ENCODE measurements at places on chromosomes 4 and X. TPM values are rescaled to one million over a fixed set of nuclear protein-coding genes. Genes with fewer than 3 reads are reported as not detected.

DNA sequence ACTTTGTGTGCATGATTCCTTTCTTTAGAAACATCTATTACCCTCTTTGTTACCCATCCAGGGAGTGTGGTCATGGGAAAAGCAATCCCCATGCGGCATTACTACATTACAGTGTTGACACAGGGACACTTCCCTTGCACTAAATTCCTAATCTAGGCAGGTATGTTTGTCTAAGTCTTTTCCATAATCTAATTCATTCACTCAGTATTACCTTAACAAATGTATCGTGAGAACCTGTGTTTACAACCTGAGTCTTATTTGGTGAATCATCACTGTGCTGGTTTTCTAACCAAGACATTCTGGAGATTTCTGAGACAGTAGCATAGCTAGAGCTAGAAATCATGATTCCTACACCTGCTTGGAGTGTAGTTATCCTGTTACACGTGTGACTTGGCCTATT, 326.8 kb downstream of the BMPR1B start:
- no peak for DNase-seq
- H3K4me1 ChIP-seq: no peaks in the 10 kb centered on the region
- H3K4me3 ChIP-seq: no peak overlapping the region
- no peak overlapping the region for H3K27ac ChIP-seq
- no peaks in the 10 kb centered on the region for H3K27me3 ChIP-seq

DNA sequence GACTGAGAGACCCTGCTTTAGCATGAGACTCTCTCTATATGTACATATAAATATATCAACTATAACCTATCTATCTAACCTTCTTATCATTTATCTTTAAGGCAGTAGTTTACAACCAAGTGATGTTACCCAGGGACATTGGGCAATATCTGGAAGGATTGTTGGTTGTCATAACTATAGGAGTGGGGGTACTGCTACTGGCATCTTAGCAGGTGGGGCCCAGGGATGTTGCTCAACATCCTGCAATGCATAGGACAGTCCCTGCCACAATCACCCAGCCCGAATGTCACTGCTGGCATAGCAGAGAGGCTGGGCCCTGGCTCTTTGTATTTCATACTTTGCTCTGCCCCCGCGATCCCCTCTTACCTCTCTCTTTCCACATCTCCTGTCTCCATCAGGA, 397.7 kb downstream of the IL15 start:
- no peaks in the 10 kb centered on the region for H3K27me3 ChIP-seq
- no peak overlapping the region for H3K27ac ChIP-seq
- no peaks in the 10 kb centered on the region for H3K36me3 ChIP-seq
- no peak overlapping the region for H3K4me3 ChIP-seq

The PPP2R2C gene
- 0.17 TPM for total RNA-seq

DNA sequence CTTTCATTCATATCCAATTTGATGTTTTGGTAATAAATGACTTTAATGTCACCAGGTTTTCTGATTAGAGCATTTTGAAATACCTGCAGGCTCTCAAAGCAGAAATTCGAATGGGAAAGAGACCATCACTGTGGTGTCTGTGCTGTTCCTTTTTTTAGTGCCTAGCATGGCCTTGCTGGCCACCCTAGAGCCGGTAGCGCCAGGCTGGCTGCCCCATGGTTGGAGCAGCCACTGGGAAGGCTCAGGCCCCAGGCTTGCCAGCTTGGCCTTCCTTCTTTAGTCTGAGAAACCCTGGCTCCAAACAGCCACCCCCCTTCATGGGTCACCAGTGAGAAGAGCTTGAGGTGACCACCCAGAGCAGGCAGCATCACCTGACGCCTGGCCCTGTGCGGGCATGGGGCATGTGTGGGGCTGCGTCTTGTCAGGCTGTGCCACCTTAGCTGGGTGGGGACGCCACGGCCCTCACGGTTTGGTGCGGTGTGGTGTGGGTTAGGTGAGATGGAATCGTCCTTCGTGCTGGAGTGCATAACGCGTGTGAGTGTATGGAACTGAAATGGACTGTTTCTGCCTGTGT, 30.0 kb downstream of the TRMT44 start:
- H3K27ac ChIP-seq: no peak overlapping the region
- DNase-seq: no peak
- H3K36me3 ChIP-seq: peaks cover 28% of the 10 kb centered on the region

The AFF2 gene
- total RNA-seq: 14.1 TPM

The ADGRL3 gene
- total RNA-seq: 3.0 TPM

The FAM9A gene
- total RNA-seq: not detected

DNA sequence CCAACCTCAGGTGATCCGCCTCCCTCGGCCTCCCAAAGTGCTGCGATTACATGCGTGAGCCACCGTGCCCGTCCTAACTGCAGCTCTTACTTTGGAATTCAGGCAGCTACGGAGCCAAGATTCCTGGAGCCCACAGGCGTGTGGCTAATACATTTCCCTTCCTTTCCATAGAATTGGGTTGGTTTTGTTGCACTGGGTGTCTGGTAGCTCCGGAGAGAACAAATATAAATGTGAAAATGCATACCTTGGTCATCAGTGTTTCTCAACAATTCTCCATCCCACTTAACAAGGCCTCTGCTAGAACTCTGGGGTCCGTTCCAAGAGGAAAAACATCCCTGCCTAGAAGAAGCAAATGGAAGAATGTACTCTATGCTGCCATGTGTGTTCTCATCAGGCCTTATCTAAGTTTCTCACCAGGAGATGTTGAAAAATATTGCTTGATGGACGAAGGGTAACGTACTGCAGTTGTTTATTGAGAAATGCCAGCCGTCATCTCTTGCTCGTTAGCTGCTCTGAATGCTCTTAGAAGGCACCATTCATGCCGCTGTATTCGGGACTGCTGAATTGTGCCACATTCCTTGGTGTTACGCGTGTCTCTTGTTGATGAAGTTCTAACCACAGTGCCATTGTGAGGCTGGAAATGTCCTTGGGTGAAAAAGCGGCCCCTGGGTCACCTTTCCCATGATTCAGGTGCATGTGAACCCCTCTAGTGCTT, 50.5 kb upstream of the CD99 start:
- H3K4me1 ChIP-seq: no peaks in the 10 kb centered on the region
- H3K27me3 ChIP-seq: no peaks in the 10 kb centered on the region
- no peak overlapping the region for H3K27ac ChIP-seq
- no peak overlapping the region for H3K4me3 ChIP-seq
- peaks cover 3% of the 10 kb centered on the region for H3K36me3 ChIP-seq
- DNase-seq: no peak

- H3K4me3 ChIP-seq: no peak overlapping the region
- H3K27ac ChIP-seq: no peak overlapping the region
- H3K36me3 ChIP-seq: no peaks in the 10 kb centered on the region
- DNase-seq: no peak
Measured at GRCh38 chr4:127501103-127501502, 131.7 kb upstream of the INTU start.

- H3K4me3 ChIP-seq: no peak overlapping the region
- H3K36me3 ChIP-seq: no peaks in the 10 kb centered on the region
- H3K27ac ChIP-seq: no peak overlapping the region
- H3K4me1 ChIP-seq: no peaks in the 10 kb centered on the region
Measured at GRCh38 chrX:14386981-14387380, 142.4 kb upstream of the GLRA2 start.

DNA sequence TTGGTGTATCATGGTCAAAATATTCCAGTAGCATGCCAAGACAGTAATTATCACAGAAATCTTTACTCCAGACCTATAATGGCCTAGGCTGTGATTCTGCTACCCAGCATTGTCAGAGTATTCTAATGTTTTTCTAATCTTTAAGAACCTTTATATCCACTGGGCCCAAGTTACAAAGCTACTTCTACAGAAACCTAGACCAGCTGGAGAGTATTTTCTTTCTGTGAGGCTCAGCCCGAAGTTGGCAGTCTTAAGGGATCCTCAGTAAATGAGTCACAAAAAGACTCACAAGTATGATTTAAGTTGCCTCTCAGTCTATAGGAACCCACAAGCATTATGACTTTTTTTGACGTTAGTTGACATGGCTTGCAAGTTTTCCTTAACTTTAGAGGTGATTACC, 638.5 kb upstream of the FAM241A start:
- no peak for DNase-seq
- no peak overlapping the region for H3K4me3 ChIP-seq
- no peaks in the 10 kb centered on the region for H3K36me3 ChIP-seq
- H3K4me1 ChIP-seq: no peaks in the 10 kb centered on the region

DNA sequence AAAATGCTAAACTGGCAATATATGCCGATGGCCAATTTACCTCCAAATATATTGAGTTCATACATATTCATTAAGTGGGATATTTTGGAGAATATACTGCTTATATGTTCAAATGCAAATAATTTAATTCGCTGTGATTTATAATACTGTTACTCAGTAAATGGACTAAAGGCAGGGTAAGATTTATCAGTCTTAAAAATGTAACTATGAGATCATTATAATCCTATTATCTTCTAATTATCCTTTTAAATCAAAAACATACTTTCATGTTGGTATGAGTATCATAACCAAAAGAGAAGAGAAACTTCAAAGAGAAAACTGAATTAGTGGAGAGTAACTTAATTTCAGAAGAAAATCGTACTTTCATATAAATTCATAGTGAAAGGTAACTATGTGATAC, 44.6 kb downstream of the FAT4 start:
- no peak overlapping the region for H3K4me3 ChIP-seq
- no peak overlapping the region for H3K27ac ChIP-seq
- H3K36me3 ChIP-seq: no peaks in the 10 kb centered on the region
- no peak for DNase-seq

The SLITRK4 gene
- 0.33 TPM for total RNA-seq

GRCh38 chrX:136666088-136666487, 18.1 kb downstream of the CD40LG start:
- no peak for DNase-seq
- peaks cover 9% of the 10 kb centered on the region for H3K36me3 ChIP-seq
- H3K27me3 ChIP-seq: no peaks in the 10 kb centered on the region
- H3K27ac ChIP-seq: no peak overlapping the region

GRCh38 chr4:142326181-142326580, 519.9 kb downstream of the INPP4B start:
- no peaks in the 10 kb centered on the region for H3K4me1 ChIP-seq
- H3K27ac ChIP-seq: no peak overlapping the region
- H3K4me3 ChIP-seq: no peak overlapping the region
- no peaks in the 10 kb centered on the region for H3K36me3 ChIP-seq

GRCh38 chrX:22803353-22803752, 196.4 kb upstream of the DDX53 start:
- H3K27me3 ChIP-seq: no peaks in the 10 kb centered on the region
- no peaks in the 10 kb centered on the region for H3K36me3 ChIP-seq
- no peaks in the 10 kb centered on the region for H3K4me1 ChIP-seq
- H3K4me3 ChIP-seq: no peak overlapping the region
- DNase-seq: no peak
- H3K27ac ChIP-seq: no peak overlapping the region

DNA sequence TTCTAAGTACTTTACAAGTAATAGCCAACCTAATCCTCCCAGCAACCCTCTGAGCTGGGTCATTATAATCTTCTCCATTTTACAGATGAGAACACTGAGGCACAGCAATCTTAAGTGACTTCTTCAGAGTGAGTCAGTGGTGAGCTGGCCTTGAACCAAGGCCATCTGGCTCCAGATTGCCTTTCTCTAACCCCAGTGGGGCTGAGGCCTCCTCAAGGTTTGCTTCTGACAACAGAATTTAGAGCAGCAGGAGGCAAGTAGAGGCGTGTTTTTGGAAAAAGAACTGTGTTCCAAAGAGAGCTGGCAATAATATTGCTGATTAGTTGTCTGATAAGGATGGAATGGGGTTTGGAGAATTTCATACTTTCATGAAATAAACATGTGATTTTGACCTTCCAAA, 41.2 kb downstream of the PIR start:
- DNase-seq: no peak
- H3K4me1 ChIP-seq: no peaks in the 10 kb centered on the region
- no peak overlapping the region for H3K4me3 ChIP-seq
- no peaks in the 10 kb centered on the region for H3K27me3 ChIP-seq

GRCh38 chrX:2474280-2474962, 26.4 kb downstream of the DHRSX start:
- H3K36me3 ChIP-seq: no peaks in the 10 kb centered on the region
- DNase-seq: no peak
- no peak overlapping the region for H3K4me3 ChIP-seq
- no peak overlapping the region for H3K27ac ChIP-seq
- H3K27me3 ChIP-seq: no peaks in the 10 kb centered on the region

DNA sequence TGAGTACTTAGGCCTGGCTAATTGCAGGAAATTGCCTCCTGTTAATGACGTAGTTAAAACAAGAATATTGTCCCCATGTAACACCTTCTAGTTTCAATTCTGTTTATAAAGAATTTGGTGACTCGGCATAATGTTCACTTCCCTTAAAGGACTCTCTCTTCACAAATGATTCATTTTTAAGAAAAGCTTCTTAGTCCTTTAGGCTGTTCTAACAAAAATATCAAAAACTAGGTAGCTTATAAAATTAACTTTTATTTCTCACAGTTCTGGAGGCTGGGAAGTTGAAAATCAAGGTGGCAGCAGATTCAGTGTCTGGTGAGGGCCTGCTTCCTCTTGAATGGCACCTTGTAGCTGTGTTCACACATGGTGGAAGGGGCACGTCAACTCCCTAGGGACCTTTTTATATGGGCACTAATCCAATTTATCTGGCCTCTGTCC, 23.8 kb downstream of the COL25A1 start:
- H3K27ac ChIP-seq: no peak overlapping the region
- no peaks in the 10 kb centered on the region for H3K4me1 ChIP-seq
- no peak for DNase-seq
- H3K27me3 ChIP-seq: no peaks in the 10 kb centered on the region
- no peaks in the 10 kb centered on the region for H3K36me3 ChIP-seq

DNA sequence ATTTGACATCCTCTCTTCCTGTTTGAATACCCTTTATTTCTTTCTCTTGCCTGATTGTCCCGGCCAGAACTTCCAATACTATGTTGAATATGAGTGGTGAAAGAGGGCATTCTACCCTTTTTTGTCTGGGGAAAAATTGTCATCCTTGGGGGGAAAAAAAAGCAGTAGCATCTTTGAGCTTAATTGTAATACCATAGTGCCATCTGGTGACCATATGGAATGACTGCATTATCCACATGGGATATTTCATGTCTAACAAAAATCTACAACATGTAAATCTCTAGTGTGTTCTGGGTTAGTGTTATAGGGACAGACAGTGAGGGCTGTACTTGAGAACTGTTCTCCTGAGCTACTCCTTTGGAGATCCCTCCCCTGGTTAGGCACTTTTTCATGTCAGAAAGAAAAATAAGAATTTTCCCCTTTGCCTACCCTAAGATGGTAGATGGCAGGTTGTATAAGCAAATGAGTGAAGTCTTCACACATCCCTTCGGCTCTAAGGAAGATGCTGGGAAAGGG, 26.0 kb downstream of the CAPN6 start:
- no peaks in the 10 kb centered on the region for H3K27me3 ChIP-seq
- no peaks in the 10 kb centered on the region for H3K36me3 ChIP-seq
- no peak for DNase-seq
- H3K4me1 ChIP-seq: no peaks in the 10 kb centered on the region
- H3K4me3 ChIP-seq: no peak overlapping the region
- H3K27ac ChIP-seq: no peak overlapping the region

DNA sequence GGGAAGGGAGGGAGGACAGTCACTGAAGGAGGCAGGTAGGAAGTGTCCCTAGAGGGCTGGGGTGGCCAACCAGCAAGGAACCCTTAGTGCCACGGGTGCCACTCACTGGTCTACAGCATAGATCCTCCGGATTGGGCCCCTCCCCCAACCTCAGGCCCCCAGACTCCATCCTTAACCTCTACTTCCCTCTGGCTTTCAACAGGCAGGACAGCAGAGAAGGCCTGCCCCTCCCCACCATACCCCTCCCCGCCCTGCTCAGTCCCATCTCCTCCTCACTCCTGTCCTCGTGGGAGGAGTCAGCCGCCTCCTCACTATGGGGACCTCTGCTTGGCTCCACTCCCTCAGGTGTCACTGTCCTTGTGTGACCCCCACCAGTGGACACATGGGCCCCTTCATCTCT, 77.7 kb upstream of the PSAPL1 start:
- H3K36me3 ChIP-seq: no peaks in the 10 kb centered on the region
- H3K27me3 ChIP-seq: no peaks in the 10 kb centered on the region
- H3K4me1 ChIP-seq: no peaks in the 10 kb centered on the region
- no peak for DNase-seq
- no peak overlapping the region for H3K27ac ChIP-seq
- H3K4me3 ChIP-seq: no peak overlapping the region

The NAA11 gene
- not detected for total RNA-seq

The THAP9 gene
- 3.0 TPM for total RNA-seq

Measured in upper lobe of left lung (tissue), 6 donors.